Endothelial cell of umbilical vein (primary cell): ENCODE measurements at places on chromosomes 6 and 20. TPM values are rescaled to one million over a fixed set of nuclear protein-coding genes. Genes with fewer than 3 reads are reported as not detected.

DNA sequence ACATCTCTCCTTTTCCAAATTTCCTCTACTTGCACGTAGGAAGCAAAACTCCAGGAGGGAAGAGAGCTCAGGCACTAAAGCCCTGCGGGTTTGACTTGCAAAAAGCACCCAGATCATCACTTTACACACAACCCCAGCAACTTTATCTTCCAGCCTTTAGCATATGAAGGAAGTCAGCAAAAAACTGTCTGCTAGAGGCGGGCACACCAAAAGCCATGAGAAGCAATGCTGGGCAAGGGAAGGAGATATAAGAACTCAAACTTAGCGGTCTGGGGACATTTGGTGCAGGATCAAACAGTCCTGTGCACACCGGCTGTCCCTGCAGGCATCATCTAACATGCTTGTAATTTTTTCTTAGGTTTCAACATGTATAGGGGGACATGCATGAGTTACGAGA lies 113.3 kb downstream of the JPH2 start:
- no peak for DNase-seq

CDSN gene
- total RNA-seq = not detected in 2 replicates

- DNase-seq = no peak
Observed at GRCh38 chr20:16589623-16590022, 16.4 kb upstream of the KIF16B start.

- no peak for DNase-seq
Observed at GRCh38 chr20:24949756-24950127, 673 bp downstream of the CST7 start.

DNA sequence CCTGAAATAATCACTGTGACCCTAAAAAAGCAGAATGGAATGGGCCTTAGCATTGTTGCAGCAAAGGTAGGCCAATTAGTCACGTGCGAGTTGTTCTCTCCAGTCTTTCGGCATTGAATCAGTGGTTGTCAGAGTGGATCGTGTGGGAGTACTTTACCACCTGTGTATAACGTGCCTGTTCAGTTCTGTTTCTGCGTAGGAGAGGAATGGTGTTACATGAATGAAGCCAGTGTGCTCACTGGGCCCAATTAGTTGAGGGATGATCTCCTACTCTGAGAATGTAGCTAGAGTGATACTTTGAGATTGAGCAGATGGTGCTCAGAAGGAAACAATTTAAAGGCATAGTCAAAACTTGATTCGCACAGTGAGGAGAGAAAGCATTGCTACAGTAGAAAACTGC lies 72.4 kb upstream of the KIF25 start:
- DNase-seq = no peak

DNA sequence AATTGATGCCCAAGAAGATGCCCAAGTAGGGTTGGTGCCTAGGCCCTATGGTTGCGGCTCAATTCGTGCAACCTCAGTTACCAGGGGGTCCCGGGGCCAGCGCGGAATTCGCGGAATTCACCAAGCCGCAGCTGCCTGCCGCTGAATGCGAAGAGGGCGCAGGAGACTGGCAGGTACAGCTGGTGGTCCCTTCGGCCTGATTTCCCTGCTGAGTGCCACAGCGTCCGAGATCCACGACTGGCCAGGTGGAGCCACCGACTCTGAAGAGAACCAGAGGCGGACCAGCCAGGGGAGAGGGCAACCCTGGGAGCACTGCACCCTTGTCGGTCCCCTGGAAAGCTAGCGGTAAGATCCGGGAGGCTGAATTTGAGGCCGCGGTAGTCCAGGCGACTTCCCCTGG lies 6.8 kb upstream of the TFAP2D start:
- DNase-seq = no peak

ANKEF1 gene
- 1.8 and 2.4 TPM in 2 replicates for total RNA-seq

RNF114 gene
- 41.6 and 45.8 TPM in 2 replicates for total RNA-seq

- no peak for DNase-seq
Observed at GRCh38 chr20:35771367-35771688, 487 bp upstream of the PHF20 start.

GCLC gene
- total RNA-seq = 17.3 and 22.8 TPM in 2 replicates

NRSN1 gene
- not detected in 2 replicates for total RNA-seq

- DNase-seq = no peak
Observed at GRCh38 chr6:166027761-166028160, 139.9 kb downstream of the TBXT start.

DNA sequence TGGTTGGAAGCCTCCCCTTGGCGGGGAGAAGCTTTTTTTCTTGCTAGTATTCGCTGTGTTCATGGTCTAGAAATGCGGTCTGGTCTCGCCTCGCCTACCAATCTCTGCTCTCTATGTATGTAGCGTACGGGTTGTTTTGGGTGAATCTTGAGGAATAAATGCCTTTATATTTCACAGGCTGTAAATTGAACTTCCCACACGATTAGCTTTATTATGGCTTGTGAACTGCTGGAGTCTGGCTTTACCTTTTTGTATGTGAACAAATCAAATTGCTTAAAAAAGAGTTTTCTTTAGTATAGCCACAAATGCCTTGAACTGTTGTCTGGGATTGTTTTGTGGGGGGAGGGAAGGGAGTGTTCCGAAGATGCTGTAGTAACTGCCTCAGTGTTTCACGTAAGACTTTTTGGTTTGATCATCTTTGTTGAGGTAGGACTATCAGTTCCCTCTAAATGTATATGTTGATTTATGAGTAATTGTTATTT lies 2.2 kb downstream of the INSM1 start:
- DNase-seq = no peak

GRCh38 chr6:110744991-110745390 lies 70.3 kb downstream of the CDK19 start:
- DNase-seq = no peak

OXT gene
- total RNA-seq = not detected in 2 replicates

GRCh38 chr20:53303413-53303760 lies 290.3 kb downstream of the ZNF217 start:
- no peak for DNase-seq

DNA sequence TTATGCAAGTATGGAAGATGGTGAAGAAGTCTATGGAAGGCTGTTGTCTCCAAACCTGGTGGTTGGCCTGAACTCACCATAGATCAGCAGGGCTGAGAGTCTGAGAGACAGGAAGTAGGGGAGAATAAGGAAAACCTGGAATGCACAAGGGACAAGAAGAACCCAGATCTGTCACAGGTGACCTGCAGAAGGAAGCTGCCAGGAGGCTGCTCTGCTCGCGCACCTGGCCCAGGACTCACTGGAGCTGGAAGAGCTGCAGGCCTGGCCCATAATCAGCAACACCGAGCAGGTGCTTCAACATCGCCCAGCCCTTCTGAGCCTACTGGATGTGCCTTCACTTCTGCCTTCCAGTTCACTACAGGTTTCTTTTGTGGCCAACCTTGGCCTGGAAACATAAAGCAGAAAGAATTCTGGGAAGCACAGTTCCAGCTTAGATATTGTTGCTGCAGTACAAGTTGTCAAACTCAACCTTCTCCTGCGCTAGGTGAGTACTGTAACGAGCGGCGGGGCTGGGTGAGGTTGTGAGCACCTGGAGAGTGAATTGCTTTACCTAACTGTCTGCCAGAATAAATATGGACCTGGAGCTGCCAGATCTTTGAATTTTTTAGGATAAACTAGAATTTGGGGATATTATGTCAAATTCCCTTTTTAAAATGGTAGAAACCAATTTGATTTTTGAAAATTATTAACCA lies 82.4 kb downstream of the CDH26 start:
- no peak for DNase-seq

GRCh38 chr20:44601801-44602204 lies 19.4 kb downstream of the PKIG start:
- peak; percentile 93 for DNase-seq

DNA sequence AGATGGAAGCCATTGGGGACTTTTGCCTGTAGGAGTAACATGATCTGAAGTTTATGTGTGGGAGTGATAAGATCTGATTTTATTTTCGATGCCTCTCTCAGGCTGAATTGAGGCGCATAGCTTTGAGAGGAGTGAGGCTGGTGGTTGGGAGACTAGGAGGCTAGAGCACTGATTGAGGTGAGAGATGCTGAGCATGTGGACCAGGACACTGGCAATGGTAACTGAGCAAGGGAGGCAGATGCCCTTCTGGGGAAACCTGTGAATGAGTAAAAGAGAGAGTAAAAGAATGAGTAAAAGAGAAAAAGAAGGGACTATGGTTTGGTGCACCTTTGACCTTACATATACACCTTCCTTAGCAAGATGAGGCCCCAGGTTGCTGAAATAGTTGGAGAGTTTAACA lies 3.0 kb downstream of the RRP36 start:
- no peak for DNase-seq

DNA sequence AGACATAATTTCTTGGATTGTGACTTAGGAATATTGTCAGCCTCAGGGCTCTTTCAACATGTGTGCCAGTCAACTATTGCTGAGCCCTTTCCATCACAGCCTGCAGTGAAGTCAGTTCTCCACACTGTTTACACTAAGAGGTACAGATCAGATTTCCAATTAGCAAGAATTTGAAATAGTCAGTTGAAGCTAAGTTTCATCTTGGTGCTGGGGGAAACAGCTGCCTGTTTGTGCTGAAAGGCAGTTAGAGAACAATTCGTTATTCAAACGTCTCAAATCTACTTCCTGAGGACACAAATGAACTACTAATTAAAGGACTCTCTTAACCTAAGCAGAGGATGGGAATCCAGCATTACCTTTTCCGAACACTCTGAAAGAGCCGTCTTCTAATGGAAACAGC lies 25.9 kb downstream of the ADGRF1 start:
- DNase-seq = no peak

DNA sequence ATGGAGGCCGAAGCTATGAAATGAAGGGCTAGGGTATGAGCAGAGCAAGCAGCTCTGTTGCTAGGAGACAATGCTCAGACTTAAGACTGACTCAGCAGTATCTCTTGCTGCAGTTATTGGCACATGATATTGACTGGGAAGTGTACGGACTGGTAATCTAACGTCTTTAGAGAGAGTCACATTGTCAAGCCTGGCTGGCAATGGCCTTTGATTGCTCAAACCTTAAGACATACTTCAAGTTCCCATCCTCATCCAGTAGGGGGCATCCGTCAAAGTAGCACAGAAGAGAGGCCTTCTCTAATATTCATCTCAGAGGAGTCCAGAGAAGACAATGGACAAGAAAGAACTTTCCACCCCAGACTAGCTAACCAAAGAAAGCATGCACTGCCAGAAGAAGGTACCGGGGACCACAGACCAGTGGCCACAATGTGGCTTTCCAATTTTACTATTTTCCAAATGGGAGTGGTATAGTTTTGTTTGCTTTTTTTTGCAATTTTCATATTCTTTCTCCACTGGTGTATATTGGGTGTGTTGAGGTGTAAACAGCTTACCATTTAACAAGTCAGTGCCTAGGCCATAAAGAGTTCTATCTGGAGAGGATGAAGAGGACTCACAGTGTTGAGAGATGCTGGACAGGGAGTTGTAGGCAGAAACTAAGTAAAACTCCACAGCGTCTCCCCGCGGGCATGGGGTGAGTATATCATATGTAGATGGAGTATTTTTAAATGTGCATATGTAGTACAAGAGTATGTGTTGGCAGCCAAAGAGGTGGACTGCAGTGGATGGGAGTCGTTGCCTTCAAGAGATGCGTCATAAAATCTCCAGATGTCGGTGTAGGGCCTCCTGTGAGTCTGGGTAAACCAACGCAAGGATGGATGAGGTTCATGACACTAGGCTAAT lies 36.7 kb downstream of the LRFN2 start:
- peak; percentile 46 for DNase-seq
